ENCODE measurements at places on chromosomes 5 and 9.

GRCh38 chr9:136808075-136808805, 492 bp downstream of the RABL6 start:
- no peak for DNase-seq

DNA sequence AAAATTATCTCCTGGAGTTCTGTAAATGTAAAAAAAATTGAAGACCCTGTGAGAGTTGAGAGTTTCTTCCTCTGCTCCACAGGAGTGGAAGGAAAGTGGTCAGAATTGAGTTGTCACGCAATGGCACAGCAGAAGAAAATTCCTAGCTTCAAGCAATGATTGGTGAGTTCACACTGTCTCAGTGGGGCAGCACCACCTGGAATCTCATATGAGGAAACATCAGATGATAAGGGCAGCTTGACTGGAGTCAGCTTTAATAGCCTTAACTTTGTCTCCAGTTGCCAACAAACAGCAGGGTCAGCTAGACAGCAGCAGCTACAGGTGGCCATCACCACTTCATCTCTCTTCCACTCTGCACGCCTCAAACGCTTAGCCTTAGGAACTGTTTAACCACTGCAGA, 211.1 kb downstream of the EFNA5 start:
- no peak for DNase-seq

GRCh38 chr5:149747833-149748366, 17.8 kb downstream of the PPARGC1B start:
- DNase-seq: no peak

GRCh38 chr5:137389042-137389441, 110.1 kb downstream of the SPOCK1 start:
- no peak for DNase-seq

GRCh38 chr5:74639807-74640449, 600 bp downstream of the ENC1 start:
- no peak for DNase-seq

GRCh38 chr5:20556115-20556763, 568.2 kb upstream of the CDH18 start:
- DNase-seq: no peak

- DNase-seq: no peak
These were observed 1.4 kb upstream of the NKD2 start for GRCh38 chr5:1007221-1007680.

GRCh38 chr9:72280913-72281500, 84.0 kb downstream of the ZFAND5 start:
- DNase-seq: peak; percentile 71

GRCh38 chr9:111937301-111937700, 40.7 kb downstream of the UGCG start:
- DNase-seq: no peak

- no peak for DNase-seq
These were observed 66.7 kb upstream of the PCA3 start for GRCh38 chr9:76697554-76697953.

- DNase-seq: no peak
These were observed 329.0 kb downstream of the ICE1 start for GRCh38 chr5:5751498-5751897.

DNA sequence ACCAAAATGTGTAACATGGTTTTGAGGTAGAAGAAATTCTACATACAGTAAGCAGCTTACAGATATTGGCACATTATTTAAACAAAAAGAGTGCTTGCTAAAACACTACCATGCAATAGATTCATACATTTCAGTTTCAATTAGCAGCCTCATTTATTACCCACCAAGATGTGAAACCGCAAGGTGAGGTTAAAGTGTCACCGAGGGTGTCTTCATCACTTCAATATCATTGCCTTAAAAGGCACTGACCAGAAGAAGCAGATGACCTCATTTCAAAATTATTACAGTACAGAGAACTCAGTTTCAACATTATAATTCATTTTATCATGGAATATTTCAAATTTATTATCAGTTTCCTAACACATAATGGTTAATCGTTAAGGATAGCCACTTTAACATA, 302.2 kb downstream of the ISL1 start:
- DNase-seq: no peak

- DNase-seq: no peak
These were observed 257.8 kb downstream of the KIAA0825 start for GRCh38 chr5:94360382-94361130.

- no peak for DNase-seq
These were observed 513.7 kb upstream of the PTGER4 start for GRCh38 chr5:40165789-40166728.

GRCh38 chr5:137218896-137219295, 280.2 kb downstream of the SPOCK1 start:
- no peak for DNase-seq

- DNase-seq: no peak
These were observed 162.9 kb upstream of the PLPPR1 start for GRCh38 chr9:100865648-100866047.

GRCh38 chr9:137607141-137607857, 1.8 kb downstream of the ARRDC1 start:
- DNase-seq: no peak

DNA sequence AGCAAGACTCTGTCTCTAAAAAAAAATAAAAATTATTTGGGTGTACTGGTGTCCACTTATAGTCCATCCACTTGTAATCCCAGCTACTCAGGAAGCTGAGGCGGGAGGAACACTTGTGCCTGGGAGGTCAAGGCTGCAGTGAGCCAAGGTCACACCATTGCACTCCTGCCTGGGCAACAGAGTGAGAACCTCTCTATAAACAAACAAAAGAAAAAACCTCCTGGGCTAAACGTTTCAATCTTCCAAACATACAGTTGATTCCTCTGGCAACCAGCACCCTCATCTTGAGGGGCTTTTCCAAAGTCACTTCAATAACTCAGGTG, 13.9 kb upstream of the CDK5RAP2 start:
- no peak for DNase-seq

- DNase-seq: no peak
These were observed 22.4 kb downstream of the GNAQ start for GRCh38 chr9:78009186-78009585.

DNA sequence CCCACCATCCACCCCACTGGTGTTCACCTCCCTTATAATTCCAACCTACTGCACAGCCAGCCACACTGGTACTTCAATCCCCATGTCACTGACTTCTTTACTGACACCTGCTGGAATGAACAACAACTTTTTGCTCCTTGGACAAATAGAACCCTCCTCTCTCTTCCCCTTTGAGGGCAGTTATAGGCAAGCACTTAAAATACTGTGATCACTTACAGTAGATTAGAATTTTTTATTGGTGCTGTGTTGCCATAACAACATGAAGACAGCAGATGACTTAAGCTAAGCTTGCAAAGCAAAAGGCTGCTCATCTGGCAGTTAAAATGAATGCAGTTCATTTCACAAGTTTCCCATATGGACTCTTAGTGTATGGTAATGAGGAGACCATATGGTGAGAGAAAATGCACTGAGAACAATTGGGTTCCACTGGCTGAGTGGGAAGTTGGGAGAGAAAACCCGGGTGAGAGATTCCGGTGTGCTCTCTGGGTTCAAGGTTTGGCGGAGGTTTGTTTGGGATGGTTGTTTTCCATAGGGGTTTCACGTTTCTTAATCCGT, 374.3 kb downstream of the EBF1 start:
- no peak for DNase-seq

DNA sequence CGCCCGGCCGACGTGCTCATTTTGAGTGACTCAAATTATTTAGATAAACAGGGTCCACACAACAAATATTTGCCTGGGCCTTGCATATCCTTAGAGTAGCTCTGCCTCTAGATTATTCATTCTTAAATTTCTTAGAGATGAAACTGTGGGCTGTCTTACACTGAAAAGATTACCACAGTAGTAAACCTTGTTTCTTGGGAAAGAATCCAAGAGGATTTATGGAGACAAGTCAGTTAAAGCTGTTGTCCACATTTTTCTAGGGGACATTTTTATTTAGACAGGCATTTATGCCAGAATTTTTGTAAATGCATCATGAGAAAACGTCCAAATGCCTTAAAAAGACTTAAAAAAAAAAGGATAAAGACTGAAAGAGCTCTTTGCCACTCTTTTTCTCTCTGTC, 32.6 kb upstream of the RANBP3L start:
- no peak for DNase-seq

- DNase-seq: no peak
These were observed 7.8 kb upstream of the MRNIP start for GRCh38 chr5:179866241-179867078.

DNA sequence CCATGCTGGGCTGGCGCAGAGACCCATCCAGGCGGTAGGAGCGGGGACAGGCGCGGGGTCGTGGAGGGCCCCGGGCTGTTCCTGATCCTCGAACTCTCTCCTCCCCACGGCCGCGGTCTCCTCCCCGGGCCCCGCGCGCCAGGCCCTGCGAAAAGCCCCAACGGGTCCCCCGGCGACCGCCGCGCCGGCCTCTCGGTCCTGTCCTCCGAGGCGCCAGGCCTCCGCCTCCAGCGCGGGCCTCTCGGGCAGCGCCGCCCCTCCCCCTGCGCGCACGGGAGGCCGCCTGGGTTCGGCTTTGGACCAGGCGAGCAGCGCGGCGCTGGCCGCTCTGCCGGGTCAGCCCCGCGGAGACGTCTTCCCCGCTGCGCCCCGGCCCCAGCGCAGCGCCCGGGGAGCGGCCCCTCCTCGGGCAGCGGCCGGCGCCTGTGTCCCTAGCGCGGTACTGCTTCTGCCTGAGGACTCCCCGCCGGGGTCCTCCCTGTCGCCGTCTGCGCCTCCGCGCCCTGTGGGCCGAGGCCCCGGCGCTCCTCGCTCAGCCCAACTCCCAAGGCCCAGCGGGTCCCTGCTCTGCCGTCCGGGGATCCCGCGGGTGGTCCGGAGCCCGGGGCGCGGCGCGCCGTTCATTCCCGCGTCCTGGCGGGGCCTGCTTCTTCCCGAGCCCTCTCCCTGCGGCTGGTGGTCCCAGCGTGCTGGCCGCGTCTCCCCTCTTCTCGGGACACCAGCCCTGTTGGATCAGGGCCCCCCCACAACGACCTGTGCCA, 13.4 kb downstream of the COL23A1 start:
- no peak for DNase-seq

DNA sequence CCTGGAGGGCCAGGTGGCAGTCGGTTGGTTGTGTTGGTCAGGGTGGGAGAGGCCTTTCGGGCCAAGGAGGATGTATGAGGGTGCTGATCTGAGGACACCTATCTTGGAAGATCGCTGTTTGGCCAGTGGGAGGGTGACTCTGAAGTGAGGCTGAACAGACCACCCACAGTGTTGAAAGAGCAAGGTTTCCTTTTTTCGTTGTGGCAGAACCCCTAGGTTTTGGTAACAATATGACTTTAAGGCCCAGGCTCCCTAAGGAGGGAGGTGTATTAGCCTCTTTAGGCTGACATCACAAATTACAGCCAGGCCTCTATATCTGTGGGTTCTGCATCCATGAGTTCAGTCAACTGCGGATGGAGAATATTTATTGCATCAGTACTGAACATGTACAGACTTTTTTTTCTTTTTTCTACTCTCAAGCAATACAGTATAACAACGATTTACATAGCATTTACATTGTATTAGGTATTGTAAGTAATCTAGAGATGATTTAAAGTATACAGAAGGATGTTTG, 86.1 kb downstream of the ARHGAP26 start:
- DNase-seq: no peak

GRCh38 chr5:73638344-73639095, 12.5 kb downstream of the ARHGEF28 start:
- no peak for DNase-seq

DNA sequence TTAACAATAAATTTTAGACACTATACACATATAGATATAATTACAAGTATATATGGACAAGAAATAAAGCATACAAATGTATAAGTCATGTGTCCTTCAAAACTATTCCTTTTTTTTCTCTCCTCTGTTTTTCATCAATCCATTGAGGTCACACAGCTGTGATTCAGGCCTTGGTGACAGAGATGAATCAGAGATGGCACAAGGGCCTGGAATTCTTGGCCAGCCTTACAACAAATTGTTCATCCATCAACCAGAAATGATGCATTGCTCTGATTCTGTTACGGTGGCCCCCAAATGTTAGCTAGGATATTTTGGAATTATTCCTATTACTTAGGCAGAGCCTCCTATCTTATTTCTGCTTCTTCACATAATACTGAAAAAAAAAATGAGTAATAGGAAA, 108.7 kb upstream of the MPDZ start:
- no peak for DNase-seq

DNA sequence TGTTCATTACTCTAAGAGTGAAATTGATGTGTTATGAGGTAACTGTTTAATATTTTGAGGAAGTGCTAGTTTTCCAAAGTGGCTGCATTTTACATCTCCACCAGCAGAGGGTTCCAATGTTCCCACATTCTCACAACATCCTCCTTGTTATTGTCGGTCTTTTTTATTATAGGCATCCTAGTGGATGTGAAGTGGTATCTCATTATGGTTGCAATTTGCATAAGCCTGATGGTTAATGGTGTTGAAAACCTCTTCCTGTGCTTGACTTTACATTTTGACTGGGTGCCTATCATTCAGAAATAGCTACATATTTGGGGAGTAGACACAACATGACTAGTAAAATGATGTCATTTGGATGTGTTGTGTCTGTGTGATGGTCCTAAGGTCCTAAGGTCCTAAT, 143.6 kb downstream of the MRPS30 start:
- DNase-seq: no peak

- DNase-seq: no peak
These were observed 533.3 kb downstream of the ACTL7B start for GRCh38 chr9:108322326-108323098.

DNA sequence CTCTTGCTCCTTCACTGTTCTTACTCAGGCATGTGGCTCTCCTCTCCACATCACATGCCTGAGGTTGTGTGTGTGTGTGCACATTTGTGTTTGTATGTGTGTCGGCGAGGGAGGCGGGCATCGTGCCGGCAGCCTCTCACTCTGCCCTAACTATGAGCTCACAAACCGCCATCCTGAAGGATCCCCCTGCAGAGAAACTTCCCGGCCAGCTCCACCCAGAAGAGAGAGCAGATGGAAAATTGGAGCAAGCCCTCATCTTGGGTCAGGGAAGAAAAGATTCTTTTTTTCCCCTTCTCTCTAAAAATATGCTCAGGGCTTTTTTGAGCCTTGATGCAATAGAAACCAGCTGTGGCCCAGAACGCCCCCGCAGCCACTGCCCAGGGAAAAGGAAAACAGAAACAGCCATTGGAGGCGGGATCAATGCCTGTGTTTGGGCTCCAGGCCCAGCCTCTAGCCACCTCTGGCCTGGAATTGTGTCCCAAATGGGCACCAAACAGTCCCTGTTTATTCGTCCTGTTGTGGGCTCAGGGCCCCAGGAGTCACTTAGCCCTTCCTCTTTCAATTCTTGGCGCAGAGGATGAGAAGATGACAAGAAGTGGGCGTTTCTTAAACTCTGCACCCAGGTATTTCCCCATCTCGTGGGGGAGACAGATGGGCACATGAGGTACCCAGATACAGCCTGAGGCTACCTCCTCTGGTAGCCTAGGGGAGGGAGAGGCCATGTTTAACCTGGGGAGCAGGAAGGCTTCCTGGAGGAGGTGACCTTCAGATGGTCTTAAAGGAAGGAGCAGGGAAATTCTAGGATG, 151.5 kb downstream of the RGS3 start:
- DNase-seq: no peak

DNA sequence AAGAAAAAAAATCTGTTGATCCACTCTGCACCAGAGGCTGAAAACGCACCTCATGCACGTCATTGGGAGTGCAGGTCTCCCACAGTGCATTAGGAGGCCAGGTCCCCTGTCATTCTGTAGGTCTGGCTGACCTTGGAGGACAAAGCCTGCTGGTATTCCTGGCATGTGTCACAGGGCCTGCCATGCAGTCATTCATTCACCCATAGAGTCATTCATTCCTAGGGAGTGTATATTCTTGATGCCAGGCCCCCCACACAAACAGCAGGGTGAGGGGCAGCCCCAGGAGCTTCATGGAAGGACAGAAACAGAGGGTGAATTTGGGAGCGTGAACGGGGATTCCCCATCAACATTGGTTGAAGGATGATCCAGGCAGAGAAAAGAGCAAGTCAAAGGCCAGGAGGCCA, 2.2 kb downstream of the GBGT1 start:
- no peak for DNase-seq
